ENCODE measurements at places on chromosomes 1 and 21.
A peak's percentile ranks its signal among the peaks of the same experiment; 100 is the strongest.

DNA sequence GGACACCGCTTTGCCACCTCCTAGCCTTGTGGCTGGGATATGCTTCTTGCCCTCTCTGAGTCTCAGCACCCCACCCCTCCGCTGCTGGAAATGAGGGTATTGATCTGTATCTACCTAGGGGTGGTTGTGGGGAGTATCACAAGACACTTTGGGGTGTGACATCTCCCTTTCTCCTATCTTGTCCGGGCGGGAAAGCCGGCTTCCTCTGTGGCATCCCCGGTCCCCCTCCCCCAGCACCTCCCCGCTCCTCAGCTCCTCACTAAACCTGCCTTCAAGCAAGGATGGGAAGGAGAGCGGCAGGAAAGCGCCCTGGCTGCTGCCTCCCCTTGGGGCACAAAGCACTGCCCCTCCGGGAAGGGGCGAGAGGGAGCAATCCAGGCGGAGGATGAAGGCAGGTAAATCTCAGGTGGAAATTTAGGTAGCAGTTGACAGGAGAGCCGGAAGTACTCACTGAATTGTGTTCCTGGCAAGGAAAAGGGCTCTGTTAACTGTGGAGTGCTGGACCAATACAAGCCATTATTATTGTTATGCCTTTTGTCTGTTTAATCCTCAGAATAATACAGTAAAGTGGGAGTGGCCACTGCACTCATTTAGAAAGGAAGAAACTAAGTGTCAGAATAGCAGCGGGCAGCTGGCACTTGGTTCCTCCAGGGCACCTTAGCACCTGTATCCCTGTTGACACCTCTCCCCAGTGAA, 49.0 kb upstream of the LRP8 start:
- no peak for DNase-seq

DNA sequence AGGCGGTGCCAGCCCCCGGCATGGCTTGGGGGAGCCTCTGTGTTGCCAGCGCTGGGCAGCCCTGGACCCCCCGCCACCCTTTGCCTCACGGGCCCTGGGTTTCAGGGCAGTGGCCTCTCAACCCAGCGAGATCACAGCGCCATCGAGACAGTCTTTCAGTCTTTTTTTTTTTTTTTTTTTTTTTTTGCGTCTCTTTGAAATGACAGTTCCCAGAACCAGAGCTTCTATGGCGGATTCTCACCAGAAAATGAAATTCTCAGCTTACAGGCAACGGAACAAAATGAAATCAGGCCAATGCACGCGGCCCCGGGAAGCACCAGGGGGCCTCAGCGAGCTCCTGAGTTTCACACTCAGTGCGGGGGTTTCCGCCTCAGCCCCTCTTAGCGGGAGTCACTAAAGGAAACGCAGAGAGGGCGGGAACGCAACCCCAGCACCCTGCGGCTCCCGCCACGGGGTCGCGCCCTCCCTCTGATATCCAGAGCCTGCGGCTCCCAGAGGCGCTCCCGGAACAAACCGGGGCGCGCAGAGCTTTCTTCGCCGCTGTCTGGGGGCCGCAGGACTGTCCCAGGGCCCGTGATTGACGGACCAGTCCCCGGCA, 8.0 kb upstream of the COL6A1 start:
- peak; percentile 60 for DNase-seq

DNA sequence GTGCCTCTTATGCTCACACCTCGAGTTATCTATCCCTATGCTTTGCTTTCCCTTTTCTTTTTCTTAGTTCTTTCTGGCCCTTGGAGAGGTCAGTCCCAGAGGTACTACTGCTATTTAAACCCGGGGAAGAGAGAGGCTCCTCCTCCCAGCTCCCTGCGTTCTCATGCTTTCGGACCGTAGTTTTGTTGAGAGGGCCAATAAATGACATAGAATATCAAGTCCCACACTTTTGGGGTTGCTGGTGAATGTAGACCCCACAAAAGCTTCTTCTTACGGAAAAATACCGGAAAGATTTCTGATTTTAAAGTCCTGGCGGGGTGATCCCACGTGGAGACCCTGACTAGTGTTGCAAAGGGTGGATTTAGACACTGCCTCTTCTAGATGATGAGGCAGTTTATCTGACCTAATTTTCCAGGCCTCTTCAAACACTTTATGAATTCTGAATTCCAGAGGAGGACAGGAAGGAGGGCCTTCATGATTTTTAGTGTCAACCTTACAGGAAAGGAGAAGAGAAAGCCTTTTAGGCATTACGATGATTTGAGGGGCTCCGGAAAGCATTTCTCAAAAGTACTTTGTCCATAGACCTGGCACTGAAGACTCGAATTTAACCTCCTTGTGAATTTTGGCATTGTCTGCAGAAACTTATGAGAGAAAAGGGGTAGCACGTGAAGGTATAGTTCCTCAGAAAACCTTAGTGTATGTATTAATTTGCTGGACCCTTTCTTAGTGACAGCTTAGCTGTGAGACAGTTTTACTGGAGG, 694 bp downstream of the TMEM167B start:
- peak; percentile 73 for DNase-seq

GRCh38 chr1:1721201-1721600, 3.0 kb downstream of the CDK11A start:
- no peak for DNase-seq

- DNase-seq, result no peak
These were observed 25.1 kb downstream of the WARS2 start for GRCh38 chr1:119115311-119115710.

DNA sequence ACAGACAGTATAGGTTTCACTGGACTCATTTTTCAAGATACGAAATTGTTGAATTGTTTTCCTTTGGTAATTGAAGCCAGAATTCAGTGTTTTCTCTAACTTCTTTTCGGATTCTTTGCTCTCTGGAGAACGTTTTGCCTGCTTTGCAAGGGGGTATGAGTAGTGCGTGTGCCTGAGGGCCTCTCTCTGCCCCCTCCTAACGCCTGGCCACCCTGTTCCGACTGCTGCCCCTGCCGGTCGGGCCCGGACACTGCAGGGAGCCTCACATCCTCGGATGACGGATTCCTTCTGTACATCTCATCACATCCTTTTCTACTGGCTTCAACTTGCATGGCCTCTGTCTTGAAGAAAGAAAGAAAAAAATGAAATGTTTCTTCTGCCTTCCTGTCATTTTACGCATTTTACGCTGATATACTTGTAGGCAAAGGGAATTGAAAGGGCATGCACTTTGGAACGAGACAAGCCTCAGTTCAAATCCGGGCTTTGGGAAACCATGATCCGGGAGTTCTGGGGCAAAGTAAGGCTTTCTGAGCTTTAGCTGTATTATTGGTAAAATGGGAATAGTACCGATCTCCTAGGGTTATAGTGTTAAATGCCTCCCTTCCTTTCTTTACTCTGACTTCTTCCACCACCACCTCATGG, 65.1 kb downstream of the DISC1 start:
- DNase-seq, result no peak

- no peak for DNase-seq
These were observed 55.1 kb downstream of the HFM1 start for GRCh38 chr1:91349524-91349923.

DNA sequence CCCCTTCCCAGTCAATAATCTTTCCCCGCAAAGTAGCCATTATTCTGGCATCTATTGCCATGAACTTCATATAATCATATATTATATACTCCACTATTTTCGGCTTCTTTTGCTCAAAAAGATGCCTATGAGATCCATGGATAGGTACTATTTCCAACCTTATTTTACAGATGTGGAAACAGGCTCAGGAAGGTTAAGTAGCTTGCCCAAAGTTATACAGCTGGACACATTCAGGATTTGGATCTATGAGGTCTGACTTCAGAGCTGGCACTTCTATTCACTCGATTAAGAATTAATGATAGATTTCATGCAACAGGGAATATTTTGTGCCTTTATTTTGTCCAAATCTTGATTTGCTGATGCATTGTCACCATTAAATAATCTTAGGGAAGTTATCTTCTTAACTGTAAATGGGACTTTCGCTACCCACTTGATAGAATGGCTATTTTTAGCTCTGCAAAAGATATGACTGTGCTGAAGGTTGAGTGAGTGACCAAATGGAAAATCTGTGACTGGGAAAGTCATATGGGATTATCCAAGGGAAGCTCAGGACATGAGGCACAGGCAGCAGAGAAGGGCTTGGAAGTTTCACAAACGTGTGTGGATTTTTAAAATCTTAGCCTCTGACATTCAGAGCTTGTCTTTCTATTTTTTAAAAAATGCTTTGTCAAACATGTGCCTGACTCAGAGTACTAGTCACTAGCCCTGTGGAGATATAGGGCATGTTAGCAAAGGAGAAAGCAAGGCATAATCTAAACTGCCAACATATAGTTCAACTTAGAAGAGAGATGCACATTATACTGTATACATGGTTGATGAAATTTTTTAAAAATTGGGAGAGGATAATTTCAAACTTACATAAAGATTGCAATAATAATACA, 36.5 kb downstream of the GIPC2 start:
- DNase-seq, result no peak

GRCh38 chr1:50978852-50979781, 9.1 kb downstream of the CDKN2C start:
- peak; percentile 82 for DNase-seq

DNA sequence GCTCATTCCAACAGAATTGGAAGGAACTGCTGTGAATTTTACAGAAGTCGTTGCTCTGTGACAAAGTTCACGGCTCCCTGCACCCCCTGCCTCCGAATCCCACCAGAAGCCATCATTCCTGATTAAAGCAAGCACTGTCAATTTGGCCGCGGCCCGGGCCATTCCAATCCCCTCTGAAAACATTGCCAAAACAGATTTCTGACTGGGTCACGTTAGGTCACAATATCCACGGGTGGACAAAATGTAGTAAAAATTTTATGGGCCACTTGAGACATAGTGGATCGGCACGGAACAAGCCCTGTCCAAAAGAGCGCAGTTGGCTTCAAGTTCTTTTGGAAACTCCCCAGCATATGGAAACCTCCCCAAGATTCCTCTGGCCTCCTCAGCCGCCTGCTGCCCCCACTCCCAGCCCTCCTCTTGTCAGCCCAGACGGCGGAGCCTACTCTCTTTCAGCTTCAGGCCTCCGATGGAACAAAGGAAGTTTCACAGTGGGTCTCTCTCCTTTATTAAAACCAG, 67.2 kb upstream of the IFNAR2 start:
- DNase-seq, result no peak

DNA sequence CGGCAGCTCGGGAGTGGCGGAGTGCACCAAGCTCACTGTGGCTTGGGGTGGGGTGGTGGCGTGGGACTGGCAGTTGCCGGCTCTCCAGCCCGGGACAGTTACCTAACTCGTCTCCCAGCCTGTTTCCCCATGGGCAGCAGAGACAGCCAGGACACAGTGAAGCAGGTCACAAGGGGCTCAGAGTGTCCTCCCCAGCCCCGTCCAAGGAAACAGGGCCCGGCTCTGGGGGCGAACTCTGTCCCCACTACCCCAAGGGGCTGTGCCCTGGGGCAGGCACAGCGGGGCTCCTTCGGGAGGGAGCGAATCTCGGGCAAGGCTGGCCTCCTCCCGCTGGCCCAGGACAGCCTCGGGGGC, 759 bp downstream of the GPR157 start:
- peak; percentile 54 for DNase-seq

- DNase-seq, result peak; percentile 50
These were observed 106.7 kb downstream of the SETD4 start for GRCh38 chr21:35953597-35953996.

- DNase-seq, result no peak
These were observed 31.4 kb downstream of the OLFM3 start for GRCh38 chr1:101965341-101965740.

DNA sequence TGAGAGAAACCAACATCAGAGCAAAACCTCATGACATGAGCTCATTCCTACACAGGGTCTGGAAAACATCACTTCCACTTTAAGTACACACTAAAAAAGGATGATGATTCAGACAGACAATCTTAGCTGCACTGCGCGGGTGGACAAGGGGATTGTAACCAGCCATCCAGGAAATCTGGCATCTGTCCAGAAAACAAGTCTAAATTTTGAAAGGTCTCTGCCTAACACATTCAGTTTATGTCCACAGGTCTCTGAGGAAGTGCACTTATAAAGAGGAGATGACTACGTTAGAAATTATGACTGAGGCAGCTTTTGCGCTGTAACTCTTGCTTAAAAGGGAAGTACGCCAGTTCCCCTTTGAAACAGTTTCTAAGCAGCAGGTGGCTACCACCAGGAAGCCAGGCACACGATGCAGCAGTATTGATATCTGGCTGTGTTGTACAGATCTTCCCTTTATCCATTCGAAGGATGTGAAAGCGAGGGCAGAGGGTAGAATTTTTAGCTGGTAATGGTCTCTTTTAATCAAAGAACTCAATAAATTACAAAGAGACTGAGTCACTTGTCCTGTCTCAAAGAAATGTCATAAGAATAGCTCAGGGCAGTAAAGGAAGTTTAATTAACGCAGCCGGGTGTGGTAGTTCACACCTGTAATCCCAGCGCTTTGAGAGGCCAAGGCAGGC, 128.0 kb downstream of the SETD4 start:
- peak; percentile 24 for DNase-seq

GRCh38 chr1:182739545-182739944, 50.0 kb upstream of the NPL start:
- DNase-seq, result no peak

DNA sequence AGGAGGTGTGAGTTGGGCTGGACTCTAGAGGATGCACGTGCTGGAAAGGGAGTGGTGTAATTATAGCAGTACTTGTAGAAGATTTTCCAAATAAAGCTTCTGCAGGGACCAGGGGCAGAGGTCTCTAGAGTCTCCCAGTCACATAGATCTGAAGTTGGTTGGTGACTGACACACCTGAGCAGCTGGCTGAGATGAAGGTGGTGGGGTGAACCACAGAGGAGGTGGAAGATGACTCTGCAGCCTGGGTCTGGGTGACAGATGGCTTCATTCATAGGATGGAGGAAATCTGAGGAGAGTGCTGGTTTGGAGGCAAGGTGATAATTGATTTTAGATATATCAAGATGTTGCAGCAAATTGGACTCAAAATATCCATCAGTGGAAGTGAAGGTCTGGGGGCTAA, 178.9 kb upstream of the IVNS1ABP start:
- no peak for DNase-seq

DNA sequence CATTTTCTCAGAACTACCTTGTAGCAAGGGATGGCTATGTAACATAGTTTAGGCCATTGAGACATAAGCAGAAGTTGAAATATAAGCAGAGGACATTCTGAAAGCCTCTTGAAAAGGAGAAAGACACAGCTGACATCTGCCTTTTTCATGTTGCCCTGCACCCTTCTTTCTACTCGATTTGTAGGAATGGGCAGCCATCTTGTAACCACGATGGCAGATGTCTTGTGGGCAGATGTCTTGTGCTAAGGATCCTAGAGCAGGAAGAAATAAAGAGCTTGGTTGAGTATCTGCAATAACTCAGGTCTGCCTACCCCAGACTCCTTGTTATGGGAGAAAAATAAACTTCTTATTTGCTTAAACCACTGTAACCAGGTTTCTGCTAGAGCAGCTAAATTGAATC, 351.0 kb downstream of the PDE4B start:
- no peak for DNase-seq

- DNase-seq, result peak; percentile 91
These were observed 40.0 kb upstream of the DSCAM start for GRCh38 chr21:40886931-40887330.

- no peak for DNase-seq
These were observed 86.1 kb upstream of the BMP8A start for GRCh38 chr1:39405358-39405757.

- no peak for DNase-seq
These were observed 46.8 kb upstream of the DIPK1A start for GRCh38 chr1:93007941-93008577.

- DNase-seq, result no peak
These were observed 137.4 kb downstream of the C1orf21 start for GRCh38 chr1:184524248-184524647.

All from DMS53 (cell line).